Right cardiac atrium (tissue), 5 donors: ENCODE measurements at places on chromosomes 12 and 14. TPM values are rescaled to one million over a fixed set of nuclear protein-coding genes. Genes with fewer than 3 reads are reported as not detected.
A peak's percentile ranks its signal among the peaks of the same experiment; 100 is the strongest.

The GPR84 gene
- total RNA-seq = 0.40 TPM

GRCh38 chr12:114998118-114998749, 314.3 kb upstream of the TBX3 start:
- no peak for DNase-seq

DNA sequence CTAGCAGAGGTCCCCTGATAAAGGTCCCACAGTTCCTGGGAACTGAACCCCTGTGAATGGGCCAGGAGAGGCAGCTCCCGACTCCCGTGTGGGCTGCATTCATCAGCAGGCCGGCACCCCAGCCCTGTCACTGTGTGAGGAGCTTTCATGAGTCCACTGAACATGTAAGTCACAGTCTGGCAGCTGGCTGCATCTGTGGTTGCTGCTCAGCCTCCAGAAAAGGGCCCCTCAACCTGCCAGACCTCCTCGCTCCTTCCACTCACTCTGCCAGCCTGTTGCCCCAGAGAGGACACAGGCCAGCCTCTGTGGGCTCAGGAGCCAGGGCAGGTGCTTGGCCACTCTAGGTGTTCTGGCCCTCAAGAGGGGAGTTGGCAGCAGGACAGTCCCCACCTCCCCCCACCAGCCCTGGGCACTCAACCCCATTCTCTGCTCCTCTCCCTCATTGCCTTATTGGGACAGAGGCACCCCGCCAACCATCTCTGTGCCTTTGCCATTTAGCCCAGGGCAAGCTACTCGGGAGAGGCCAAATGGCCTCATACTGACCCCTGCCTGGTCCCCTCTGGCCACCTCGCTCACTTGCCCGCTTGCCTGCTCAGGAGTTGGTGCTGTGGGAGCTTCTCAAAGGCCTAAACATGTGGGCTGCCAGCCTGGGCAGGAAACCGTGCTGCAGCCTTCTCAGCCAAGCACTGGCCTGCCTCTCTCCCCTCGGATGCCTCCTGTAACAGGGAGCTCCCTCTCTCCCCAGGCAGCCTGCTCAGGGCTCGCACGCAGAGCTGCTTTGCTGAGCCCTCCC, 1.9 kb downstream of the RTL1 start:
- no peak for DNase-seq

DNA sequence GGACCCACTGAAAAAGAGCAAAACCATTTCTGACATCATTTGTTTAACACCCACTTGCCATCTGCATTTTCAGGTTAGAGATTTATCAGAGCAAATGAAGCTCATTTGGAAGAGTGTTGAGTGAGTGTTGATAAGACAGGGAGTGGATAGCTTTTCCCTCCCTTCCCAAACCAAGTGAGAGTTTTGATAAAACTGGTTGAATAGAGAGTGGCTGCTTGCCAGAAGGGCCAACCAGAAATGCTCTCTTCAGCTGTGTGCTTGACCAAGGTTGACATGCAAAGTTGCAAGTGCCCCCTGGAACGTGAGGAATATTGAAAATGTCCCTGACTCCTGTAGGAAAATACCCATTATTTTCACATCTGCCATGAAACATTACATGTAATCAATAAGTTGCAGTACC, 1487.0 kb upstream of the FLRT2 start:
- DNase-seq = no peak

The PTPRR gene
- total RNA-seq = 0.76 TPM

- peak; percentile 86 for DNase-seq
These were observed 776 bp downstream of the RDH5 start for GRCh38 chr12:55720894-55721444.

The SSPN gene
- total RNA-seq = 107 TPM

DNA sequence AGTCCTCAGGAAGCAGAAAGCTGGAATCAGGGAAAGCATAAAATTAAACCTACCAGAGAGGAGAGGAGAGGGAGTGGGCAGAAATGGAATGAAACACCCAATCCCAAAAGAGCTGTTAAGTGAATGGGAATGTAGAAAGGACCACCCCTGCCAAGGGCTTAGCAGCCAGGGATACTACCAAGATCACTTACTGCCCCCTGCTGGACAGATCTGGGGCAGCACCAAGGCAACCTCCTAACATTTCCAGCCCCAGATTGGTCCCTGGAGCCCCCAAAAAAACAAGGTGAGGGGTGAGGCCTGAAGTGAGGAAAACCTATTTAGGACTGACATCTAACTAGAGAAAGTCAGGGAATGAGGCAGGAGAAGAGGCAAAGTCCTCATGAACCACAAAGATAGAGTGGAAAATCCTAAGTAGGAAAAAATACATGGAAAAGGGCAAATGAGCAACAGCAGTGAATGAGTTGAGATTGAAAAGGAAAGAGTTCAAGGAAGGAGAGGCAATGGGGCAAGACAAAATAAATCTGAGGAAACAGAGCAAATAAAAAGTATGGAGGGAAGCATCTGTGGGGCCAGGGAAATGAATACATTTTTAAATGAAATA, 11.2 kb upstream of the FKBP11 start:
- peak; percentile 83 for DNase-seq

DNA sequence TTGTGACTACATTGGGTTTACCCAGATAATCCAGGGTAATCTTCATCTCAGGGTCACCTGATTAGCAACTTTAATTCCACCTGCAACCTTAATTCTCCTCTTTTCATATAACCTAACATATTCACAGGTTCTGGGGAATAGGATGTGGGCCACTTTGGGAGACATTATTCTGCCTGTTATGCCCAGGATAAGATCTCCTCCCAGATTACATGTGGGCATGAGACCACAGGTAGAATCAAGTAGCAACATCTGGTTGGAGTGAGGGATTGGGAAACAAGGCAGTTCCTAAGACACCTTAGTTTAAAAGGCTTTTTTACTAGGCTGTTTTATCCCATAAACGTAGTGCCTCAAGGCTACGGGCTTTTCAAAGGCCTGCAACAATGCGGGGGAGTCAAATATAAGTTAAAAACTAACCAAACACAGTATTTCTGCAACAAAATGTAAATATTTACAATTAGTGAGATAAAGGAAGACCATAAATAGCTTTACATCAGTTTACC, 181.5 kb downstream of the FOXA1 start:
- no peak for DNase-seq

The CDCA3 gene
- total RNA-seq = 1.2 TPM

DNA sequence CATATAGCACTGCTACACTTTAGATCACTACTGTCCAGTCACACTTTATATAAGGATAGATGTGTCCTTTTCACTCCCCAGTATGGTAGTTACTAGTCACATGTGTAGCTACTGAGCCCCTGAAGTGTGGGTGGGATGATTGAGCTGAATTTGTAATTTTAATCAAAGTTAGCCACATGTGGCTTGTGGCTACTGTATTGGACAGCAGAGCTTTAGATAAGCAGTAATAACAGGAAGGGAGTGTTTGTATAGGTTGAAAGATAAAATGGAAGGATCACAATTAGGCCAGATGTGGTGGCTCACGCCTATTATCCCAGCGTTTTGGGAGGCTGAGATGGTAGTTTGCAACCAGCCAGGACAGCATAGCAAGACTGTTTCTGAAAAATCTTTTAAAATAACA, 23.5 kb downstream of the NAA30 start:
- no peak for DNase-seq

The UTP20 gene
- total RNA-seq = 7.8 TPM

GRCh38 chr12:105443802-105444652, 113.5 kb downstream of the C12orf75 start:
- no peak for DNase-seq

The CS gene
- total RNA-seq = 565 TPM

DNA sequence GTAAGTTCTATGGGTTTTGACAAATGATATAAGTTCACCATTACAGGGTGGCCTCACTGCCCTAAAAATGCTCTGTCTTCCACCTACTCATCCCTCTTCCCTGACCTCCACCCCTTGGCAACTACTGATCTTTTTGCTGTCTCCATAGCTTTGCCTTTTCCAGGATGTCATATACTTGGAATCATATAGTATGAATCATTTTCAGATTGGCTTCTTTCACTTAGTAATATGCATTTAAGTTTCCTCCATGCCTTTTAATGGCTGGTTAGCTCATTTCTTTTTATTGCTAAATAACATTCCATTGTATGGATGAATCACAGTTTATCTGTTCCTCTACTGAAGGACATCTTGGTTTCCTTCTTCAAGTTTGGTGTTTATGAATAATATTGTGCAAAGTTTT, 14.0 kb upstream of the PEX5 start:
- no peak for DNase-seq

DNA sequence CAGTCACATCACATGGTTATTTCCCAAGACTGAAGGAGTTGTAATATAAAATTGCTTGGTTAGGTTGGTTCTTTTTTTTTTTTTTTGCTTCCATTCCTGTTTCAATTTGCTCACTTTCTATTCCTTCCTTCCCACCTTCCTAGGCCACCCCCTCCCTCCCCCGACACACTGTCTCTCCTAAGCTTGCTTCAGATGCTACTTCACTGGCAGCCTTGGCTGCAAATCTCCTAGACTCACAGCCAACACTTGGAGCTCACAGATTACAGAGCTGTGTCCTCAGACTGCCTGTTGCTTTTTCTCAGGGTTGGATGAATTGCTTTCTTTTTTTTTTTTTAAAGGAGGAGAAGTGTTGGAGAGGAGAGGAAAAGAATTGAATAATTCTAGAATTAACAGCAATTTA, 77.3 kb upstream of the GRIN2B start:
- no peak for DNase-seq

DNA sequence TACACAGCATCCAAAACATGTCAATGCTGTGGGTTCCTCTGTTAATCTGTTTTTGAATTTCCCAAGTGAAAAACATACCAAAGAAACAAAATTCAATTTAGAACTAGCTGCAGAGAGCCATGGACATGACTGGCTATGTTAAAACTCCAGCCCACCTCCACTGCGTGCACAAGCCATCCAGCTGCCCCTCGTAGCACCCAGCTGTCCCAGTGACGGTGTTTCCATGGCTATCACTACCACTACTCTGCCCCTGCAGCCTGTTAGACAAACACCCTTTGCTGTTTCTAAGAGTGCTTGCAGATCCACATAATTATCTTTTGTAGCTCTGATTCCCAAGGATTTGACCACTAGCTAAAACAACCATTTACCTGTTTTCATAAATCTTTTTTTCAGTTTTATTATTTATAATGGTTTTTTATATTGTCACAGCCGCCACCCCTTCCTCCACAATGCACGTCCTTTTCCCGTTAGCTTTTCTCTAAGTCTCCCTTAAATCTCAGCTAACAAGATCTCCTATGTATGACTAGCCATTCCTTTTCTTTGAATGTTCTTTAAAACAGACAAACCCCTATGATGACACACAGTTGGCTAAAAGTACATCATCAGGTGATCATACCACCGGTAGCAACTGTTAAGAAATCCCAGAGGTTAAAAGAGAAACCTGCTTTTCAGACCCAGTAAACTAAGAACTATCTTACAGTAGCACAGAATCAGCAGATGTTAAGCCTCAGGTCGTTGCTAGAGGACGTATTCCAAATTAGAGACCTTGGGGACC, 37.8 kb upstream of the NAA30 start:
- no peak for DNase-seq

DNA sequence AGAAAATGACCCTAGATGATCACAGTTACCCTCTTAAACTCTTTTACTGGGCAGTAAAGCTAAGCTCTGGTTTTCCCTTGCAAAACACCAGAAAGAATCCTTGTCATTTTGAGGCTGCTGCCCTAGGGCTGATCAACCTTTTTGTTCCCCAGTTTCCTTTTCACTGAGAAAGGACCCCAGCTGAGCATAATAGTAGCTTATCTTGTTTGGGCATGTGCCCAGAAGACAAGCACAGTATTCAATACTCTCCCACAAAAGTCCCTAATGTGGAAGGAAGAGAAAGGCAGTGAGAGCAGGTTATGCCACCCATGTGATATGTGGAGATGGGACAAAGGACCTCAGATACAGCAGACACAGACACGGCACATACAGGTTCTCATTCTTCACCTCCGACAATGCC, 332.6 kb upstream of the TMPO start:
- no peak for DNase-seq

The MYF6 gene
- not detected for total RNA-seq

- DNase-seq = no peak
These were observed 81.9 kb upstream of the MAX start for GRCh38 chr14:65184032-65184764.

- no peak for DNase-seq
These were observed 2.8 kb upstream of the PIWIL1 start for GRCh38 chr12:130334937-130335336.

DNA sequence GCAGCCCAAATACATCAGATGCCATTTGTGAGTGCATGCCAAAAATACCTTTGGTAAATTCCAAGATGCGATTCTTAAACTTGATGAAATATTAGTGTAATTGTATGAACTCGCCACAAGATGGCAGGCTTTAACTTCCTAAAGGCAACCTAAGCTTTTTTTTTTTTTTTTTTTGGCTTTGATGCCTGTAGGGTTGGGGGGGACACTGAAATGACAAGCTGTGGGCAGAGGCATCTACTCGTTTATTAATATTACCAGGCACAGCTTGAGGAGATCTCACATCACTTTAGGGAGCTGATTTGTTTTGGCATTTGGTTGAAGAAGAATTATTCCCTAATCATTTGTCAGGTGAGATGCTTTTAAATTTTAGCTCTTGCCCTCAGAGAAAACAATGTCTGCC, 126.7 kb upstream of the CCDC196 start:
- no peak for DNase-seq

The HOMEZ gene
- total RNA-seq = 12.7 TPM

The GPRC5D gene
- total RNA-seq = not detected

The TAS2R31 gene
- total RNA-seq = 1.7 TPM

The CEBPE gene
- total RNA-seq = not detected

DNA sequence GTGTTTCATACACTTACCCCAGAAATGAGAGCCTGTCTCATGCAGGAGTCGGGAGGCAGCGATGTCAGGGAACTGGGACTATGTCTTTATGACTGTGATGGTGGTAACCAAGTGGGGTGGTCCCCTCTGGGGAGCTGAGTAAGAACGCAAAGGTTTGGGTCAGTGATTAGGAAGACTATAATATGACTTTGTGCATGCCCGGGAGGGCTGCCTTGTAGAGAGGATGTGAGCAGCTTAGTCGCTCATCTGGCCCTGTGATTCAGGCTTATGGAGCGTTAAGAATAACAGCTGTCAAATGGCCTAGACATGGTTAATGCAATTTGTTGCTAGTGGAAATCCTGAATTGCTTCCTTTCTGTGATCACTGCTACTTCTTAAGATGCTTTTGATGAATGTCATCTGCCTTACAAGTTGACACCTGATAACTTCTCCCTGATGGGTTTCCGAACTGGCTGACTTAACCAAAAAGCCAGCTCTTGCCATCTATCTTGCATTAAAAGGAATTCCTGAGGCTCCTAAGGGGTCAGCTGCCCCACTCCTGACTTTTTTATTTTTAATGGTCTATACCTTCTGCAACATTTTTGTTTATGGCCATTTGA, 35.4 kb upstream of the AACS start:
- DNase-seq = no peak

- no peak for DNase-seq
These were observed 65.8 kb downstream of the GALNT16 start for GRCh38 chr14:69325646-69326265.

GRCh38 chr12:114726092-114726710, 42.2 kb upstream of the TBX3 start:
- DNase-seq = peak; percentile 81

The RD3L gene
- total RNA-seq = 17.8 TPM
